BJ (cell line): ENCODE measurements at places on chromosomes 6 and 20. TPM values are rescaled to one million over a fixed set of nuclear protein-coding genes. Genes with fewer than 3 reads are reported as not detected.

DNA sequence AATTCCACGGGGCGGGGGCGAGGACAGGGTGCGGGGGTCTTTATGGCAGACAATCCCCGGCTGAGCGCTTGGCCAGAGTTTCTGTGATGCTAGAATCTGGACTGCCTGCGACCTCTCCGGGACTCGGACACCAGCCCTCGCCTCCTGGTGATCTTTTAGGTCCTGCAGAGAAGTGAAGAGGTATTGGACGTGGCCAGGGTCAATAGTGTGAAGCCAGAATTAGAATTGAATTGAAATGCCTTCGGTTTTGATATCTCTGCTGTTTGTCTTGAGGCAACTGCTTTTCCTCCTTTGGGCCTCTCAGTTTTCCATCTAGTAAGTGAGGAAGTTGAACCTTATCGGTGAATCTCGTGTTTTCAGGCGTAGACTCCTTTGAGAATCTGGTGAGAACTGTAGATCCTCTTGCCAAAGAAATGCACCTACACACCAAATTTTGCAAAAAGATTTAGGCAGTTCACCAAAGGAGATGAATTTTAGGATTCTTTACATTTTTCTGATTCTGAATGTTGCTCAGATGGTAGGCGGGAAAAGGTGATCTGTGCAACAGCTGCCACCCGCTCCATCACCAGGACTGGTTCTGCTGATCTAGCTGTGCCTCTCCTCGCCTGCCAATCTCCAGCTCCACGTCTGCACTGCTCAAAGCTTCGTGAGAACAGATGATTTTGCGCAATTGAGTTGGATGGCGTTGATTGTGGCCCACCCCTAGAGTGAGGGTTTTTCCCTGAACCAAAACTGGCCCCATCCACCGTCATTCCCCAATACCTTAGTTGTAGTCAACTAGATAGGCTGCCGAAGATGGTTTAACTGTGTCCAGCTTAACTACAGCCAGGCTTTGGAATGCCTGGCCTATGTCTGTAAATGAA is 837 bp upstream of the OSER1 start:
- no peak for DNase-seq

Gene DDR1
- 10.6 and 17.0 TPM in 2 replicates for polyA plus RNA-seq

DNA sequence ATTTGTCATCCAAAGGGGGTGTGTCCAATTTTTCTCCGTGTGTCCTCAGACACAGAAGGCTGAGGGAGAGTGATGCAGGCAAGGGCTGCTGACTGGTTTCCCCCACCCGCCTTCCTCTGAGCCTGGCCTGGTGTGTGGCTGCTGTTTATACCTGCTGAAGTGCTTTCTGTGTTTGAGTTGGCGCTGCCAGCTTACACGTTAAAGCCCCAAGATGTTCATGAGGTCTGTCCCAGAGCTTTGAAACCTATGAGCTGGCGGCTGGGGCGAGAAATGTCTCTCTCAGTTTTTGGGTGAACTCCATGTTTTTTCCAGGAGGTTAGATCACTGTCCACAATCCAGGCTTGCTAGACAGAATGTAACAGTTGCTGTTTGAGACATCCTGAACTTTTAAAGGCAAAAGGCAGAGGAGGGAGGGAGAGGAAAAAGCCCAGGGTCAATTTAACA is 69.0 kb upstream of the CCN2 start:
- DNase-seq = no peak

Gene ITCH
- polyA plus RNA-seq = 7.8 and 16.6 TPM in 2 replicates

Gene TAPBP
- 23.1 and 37.9 TPM in 2 replicates for polyA plus RNA-seq

DNA sequence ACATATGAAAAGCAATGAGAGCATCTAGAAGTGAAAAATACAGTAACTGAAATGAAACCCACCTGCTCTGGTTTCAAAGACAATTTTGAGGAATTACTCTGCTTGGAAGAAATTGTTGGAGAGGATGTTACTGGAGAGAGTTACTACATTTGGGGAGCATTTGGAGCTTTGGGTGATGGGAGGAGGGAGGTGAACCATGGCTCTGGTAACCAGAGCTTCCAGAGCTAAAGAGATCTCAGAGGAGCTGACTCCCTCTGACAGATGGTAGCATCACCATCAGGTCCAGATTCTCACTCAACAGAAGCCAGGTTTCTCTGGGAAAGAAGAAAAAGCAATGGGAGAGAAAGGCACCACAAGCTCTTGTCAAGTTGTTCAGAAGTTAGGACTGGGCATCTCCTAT is 42.2 kb upstream of the SMAP1 start:
- DNase-seq = no peak

DNA sequence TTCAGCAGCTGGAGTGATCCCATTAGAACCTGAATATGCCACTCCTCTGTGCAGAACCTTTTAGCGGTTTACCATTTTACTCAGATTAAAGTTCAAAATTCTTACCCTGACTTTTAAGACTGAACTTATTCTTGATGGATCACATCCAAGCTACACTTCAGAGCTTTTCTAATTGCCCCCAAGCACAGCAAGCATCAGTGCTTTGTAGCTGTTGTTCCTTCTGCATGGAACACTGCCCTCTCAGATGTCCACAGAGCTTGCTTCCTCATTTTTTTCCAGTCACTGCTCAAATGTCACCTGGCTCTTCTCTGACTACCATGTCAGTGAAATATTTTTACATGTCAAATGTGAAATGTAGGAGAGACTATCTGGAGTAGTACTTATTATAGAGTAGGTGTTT is 1.6 kb upstream of the SLC35B3 start:
- DNase-seq = no peak

- DNase-seq = no peak
These were observed 503.3 kb upstream of the PTCHD4 start for GRCh38 chr6:48614326-48614725.

Gene HLA-G
- polyA plus RNA-seq = not detected in 2 replicates

Gene SLC24A3
- 0.94 and 1.7 TPM in 2 replicates for polyA plus RNA-seq

- DNase-seq = no peak
These were observed 465.3 kb upstream of the CDH4 start for GRCh38 chr20:60786686-60787217.

Gene CRNKL1
- 7.8 and 14.2 TPM in 2 replicates for polyA plus RNA-seq

DNA sequence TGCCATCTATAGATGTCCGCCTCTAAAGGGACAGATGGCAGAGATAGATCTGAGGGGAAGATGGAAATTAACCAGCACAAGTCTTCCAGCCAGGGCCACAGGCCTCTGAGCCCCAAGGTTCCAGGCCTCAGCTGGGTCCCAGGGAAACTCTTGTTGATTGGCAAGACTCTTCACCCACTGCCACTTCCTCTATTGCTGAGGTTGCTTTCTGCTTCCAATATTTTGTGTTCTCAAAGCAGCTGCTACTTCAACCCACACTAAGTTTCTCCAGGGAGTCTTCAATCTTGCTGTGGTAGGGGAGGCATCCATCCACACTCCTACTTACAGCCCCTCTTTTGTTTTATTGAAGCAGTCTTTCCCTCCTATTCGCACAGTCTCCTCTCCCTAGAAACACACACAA is 36.4 kb upstream of the SASH1 start:
- DNase-seq = no peak

- no peak for DNase-seq
These were observed 359.3 kb upstream of the PLCB4 start for GRCh38 chr20:8709627-8710026.

Gene CCNC
- 32.3 and 44.8 TPM in 2 replicates for polyA plus RNA-seq

Gene EEF1A2
- 8.3 and 9.4 TPM in 2 replicates for polyA plus RNA-seq

GRCh38 chr6:125421836-125422235 is 120.1 kb upstream of the HDDC2 start:
- no peak for DNase-seq

- DNase-seq = no peak
These were observed 94.9 kb downstream of the MTFR2 start for GRCh38 chr6:136155191-136155590.

Gene CDK19
- polyA plus RNA-seq = 11.5 and 18.8 TPM in 2 replicates

Gene POM121L2
- polyA plus RNA-seq = not detected in 2 replicates

Gene CRISP3
- not detected in 2 replicates for polyA plus RNA-seq

Gene GSTA3
- not detected in 2 replicates for polyA plus RNA-seq

Gene PKIG
- polyA plus RNA-seq = 130 and 186 TPM in 2 replicates

- no peak for DNase-seq
These were observed 32.6 kb upstream of the FUCA2 start for GRCh38 chr6:143544011-143544696.

DNA sequence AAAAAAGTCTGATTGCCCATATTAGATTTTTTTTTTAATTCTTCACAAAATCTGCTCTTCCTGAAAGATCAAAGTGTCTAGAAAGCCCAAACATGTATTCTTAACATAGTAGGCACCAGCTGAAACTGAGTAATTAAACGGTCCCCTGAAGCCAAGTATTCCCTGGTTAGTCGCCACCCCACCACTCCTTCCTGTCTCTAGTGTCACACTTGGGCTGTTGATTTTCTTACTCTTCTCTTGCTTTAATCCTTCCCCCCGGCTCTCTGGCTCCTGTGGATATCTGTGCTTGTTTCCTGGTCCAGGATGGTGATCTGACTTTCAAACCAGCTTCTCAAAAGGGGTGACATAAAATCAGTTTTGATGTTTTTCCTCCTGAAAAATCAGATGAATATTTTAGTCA is 162.9 kb downstream of the QKI start:
- no peak for DNase-seq

DNA sequence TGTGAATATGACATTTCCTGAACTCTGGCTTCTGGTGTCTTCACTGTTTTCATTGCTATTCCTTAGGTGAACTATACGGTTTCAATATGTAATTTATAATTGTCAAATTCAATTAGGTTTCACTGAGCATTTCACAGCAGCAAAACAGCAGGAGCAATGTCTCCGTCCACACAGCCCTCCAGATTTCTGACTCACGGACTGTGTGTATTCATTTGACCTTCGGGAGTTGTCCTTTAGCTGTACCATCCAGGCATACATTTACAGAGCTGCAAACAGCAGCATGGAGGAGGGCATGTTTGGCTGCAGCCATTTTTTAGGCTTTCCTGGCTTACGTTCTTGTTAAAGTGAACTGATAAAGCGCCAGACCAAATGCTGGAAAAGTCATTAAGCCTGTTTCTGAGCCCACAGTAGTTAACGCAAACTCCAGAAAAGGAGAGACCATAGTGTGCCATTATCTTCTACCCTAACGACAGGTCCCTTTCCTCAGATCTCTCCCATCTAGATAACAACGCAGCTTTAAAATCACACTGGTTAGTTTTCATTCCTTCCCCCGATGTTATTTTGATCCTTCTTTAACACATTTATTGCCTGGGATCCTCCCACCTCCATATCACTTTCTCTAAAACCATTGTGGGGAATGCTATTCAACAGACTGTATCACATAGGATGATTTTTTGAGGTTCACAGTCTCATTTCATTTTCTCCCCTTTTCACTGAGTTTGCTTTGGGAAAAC is 18.3 kb downstream of the FOXC1 start:
- no peak for DNase-seq

GRCh38 chr6:24537082-24537699 is 42.4 kb downstream of the ALDH5A1 start:
- DNase-seq = no peak

DNA sequence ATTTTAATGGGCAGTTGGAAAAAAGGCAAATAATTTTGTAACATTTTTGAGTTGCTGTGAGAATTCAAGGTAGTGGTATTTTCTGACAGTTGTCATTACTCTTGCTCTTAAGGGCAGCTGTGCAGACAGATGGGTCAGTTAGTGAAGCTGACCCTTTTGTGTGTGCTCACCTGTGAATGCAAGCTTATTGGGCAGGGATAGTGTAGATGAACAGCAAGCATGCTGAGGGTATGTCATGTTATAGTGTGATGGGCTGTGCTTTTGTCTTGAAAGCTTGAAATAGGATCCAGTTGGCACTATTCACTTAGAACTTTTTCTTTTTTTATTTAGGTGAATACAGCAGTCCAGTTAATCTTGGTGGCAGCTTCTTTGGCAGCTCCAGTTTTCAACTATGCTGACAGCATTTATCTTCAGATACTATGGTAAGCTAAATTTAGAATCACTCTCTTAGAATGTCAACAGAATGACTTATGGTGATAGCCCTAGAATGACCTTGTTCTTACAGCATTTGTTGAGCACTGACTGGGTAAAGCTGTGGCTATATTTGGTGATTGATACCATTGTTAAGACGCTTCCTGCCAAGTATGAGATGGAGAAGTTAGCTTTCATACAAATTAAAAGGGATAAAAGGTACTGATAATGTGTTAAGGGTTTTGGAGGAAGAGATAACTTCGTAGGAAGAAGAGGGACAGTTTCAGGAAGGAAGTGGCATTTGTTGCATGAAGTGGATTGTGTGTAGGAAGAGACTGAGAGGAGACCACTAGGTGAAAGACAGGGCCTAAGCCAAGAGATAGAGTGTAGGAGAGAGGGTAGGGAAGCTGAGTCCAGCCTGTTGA is 19.5 kb downstream of the LRRN4 start:
- DNase-seq = no peak

GRCh38 chr6:145531822-145532221 is 203.5 kb downstream of the EPM2A start:
- DNase-seq = no peak

Gene TCP11
- 0.13 and 0.23 TPM in 2 replicates for polyA plus RNA-seq

DNA sequence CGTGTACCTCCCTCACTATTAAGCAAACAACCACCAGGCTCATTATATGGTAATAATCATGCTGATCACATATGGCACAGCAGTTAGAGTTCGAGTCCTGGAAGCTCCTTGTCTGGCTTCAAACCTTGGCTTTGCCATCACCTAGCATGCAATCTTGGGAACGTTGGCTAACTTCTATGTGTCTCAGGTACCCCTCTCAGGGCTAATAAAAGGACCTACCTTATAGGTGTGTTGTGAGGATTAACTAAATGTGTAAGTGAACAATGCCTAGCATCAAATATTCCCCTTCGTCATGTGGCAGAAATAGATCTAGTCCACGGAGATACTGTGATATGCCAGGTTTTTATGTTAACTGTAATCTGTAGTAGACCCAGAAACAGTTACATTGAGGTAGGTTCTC is 10.4 kb downstream of the CYP24A1 start:
- no peak for DNase-seq

Gene SAMD3
- polyA plus RNA-seq = 0.40 and 0.48 TPM in 2 replicates

DNA sequence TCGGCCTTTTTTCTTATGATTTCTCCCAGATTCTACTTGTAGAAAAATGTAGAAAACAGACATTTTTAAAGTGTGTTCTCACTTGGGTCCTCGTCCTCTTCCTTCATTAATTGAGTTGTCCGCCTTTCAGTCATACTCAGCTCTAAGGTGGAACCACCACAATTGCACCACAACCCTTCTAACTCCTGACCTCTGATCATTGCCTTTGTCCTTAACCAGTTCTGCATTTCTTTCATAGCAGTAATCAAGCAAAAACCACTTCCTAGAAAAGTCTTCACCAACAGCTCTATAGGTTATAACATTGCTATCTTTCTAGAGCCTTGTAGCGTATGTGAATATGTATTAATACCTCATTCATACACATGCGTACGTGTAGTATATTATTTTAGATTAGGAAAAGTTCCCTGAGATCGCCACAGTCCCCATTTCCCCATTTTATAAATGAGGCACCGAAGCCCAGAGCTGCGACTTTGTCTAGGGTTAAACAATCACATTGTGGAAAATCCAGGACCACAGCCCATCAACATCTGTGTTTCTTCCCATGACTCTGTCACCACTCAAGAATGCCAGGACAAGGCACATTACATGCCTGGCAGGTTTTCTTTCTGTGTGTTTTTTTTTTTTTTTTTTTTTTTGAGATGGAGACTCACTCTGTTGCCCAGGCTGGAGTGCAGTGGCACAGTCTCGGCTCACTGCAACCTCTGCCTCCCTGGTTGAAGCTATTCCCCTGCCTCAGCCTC is 175.5 kb downstream of the BTBD3 start:
- DNase-seq = no peak
